ENCODE measurements at places on chromosomes 3 and 15. TPM values are rescaled to one million over a fixed set of nuclear protein-coding genes. Genes with fewer than 3 reads are reported as not detected.

Gene CMTM6
- 42.7 TPM for total RNA-seq

- DNase-seq, result no peak
These were observed 32.7 kb downstream of the RTP1 start for GRCh38 chr3:187230011-187230410.

DNA sequence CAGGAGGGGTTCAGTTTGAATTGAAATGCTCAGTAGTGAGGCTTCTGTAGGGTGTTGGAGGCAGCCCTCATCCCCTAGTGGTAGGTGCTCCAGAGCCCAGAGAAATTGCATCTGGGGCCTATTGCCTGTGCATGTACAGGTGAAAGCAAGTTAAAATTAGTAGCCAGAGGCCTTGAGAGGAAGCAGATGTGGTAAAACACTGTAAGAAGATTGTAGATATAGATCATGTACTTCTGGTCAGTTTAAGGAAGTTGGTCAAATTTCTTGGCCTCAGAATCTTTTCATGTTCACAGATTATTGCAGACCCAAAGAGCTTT, 34.6 kb downstream of the IGSF10 start:
- DNase-seq, result no peak

DNA sequence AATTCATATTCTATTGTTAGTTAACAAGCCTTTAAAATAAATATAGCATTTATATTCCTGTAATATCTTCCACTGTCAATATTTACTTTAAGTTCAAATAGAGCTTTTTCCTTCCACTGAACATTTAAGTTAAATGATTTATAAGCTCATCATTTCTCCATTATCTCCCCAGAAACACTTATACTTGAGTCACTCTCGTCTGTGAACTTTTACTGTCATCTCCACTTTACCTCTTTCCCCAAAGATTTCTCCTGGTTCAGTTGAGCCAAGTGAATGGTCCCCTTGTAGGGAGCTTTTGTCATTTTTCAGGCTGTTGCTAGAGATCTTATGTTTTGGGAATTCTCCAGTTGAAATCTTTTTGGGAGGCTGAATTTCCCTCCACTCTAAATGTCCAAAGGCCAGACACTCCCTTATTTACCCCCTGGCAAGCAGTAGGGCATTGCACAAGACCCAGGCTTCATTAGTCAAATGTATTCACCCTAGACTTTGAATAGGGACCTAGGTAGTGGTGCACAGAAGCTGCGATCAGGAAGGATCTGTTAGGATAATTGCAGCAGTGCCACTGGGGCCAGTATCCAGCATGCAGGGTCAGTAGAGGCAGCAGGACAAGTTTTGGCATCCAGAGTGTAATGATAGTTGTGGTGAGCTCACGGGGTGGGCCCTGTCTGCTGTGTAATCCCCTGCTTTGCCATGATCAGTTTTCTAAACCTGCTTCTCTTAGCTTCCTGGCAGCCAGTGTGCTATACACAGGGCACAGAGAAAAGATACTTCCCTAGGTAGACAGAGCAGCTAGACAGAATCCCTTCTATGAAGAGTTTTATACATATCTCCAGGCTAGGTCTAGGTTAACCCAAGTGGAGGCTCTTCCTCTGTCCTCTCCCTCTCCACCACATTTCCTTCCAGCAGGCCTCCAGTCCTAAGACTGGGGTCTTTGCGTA, 356.5 kb upstream of the SLCO3A1 start:
- no peak for DNase-seq

DNA sequence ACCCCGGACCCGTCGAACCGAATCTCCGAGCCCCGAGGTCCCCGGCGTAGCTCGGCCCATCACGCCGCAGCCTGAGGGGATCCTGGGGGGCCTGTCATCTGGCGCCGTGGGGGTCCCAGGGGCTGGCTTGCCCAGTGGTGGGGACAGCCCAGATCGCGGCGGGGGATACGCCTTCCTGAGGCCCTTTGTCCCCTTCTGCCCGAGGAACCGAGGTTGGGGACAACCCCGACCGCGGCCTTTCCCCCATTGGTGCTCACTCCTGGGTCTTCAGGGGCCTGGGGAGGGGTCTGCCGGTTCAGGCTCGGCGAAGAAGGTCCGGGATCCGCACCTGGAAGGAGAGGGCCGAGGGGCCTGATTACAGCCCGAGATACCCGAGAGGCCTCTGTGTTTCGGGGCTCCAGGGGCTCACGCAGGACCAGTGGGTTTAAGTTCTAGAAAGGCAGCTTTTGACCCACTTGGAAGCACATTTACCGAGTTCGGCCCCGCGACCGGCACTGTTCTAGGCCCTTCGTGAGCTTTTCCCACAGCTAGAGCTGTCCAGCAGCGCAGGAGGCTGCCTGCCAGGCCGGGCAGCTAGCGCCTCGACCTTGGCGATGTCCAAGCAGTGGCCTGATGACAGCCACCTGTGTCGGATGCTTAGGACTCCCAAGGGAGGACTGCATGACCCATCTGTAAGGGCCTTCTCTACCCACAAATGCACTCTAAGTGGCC, 504 bp downstream of the ABHD2 start:
- no peak for DNase-seq

Gene CCDC54
- total RNA-seq, result not detected

- DNase-seq, result no peak
These were observed 151.0 kb upstream of the THBS1 start for GRCh38 chr15:39429898-39430357.

DNA sequence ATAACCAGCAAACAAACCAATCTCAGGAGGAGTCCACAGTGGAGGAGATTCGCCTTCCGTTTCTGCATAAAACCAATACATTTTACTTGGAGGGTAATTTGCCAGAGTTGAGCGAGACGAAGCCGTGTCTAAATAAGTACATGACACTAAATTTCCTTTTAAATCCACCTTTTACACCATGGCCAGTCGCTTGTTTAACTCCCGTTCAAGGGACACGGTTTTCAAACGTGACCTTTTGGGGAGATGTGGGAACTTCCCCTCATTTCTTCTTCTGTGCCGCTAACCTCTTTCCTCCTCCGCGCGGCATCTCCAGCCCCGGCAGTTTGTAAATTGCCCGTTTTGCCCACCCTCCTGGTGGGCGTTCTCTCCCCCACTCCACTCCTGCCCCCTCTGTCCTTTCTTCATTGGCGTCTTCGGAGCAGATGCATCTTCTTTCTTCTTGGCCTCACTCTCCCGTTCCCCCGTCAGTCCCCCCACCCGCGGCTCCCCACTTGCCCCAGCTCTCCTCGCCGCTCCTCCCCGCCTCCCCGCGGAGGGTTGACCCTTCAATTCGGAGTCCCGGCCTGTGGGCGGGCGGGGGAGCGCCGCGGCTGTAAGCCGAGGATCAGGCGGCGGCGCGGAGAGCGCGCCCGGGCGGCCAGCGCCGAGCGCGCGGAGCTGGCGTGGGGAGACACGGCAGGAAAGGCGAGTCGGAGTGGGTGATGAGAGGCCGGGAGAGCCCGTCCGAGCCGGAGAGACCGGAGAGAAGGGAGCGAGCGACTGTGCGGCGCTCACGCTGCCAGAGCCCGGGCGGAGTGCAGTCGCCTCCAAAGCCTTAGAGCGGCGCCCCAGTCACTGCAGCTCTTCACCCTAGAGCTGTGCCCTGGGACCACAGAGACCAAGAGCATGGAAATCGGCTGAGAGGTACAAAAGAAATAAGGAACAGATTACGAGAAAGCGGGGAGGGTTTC, at the start of gene NLGN1:
Gene NLGN1, plus strand, starts transcription at position 584 of the 950 bp plus-strand sequence.
- peak; percentile 74 for DNase-seq

- no peak for DNase-seq
These were observed 365.6 kb downstream of the TIGIT start for GRCh38 chr3:114659109-114660061.

GRCh38 chr3:3184876-3185275, 5.4 kb upstream of the CRBN start:
- no peak for DNase-seq

DNA sequence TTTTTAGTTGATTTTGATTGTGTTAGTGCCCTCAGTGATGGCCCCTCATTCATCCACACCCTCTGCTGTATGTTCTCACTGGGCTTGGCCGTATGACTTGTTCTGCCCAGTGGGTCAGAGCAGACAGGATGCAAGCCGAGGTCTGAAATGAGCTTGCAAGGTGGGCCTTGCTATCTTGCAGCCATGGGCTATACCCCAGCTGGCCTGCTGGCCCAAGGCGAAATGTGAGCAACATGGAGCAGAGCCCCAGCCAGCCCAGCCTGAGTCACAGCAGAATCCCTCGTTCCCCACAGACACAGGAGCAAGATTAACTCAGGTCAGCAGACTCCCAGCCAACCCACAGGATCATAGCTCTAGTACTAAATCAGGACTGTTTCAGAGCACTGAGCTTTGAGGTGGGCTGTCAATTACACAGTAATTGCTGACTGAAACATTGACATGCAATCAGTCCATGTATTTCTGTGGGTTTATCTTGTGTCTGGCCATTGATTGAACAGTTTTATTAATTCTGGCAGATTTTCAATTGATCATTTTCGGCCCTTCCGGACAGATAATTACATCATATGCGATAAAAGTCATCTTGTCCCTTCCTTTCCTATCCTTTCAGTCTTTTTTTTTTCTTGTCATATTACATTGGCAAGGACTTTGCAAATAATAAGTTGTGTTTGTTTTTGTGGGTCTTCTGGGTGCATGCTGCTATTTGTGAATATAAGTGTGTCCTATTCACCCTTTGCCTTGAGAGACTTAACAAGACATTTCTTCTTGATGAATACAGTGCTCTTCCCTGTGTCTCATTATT, 27.1 kb downstream of the KLF15 start:
- no peak for DNase-seq

DNA sequence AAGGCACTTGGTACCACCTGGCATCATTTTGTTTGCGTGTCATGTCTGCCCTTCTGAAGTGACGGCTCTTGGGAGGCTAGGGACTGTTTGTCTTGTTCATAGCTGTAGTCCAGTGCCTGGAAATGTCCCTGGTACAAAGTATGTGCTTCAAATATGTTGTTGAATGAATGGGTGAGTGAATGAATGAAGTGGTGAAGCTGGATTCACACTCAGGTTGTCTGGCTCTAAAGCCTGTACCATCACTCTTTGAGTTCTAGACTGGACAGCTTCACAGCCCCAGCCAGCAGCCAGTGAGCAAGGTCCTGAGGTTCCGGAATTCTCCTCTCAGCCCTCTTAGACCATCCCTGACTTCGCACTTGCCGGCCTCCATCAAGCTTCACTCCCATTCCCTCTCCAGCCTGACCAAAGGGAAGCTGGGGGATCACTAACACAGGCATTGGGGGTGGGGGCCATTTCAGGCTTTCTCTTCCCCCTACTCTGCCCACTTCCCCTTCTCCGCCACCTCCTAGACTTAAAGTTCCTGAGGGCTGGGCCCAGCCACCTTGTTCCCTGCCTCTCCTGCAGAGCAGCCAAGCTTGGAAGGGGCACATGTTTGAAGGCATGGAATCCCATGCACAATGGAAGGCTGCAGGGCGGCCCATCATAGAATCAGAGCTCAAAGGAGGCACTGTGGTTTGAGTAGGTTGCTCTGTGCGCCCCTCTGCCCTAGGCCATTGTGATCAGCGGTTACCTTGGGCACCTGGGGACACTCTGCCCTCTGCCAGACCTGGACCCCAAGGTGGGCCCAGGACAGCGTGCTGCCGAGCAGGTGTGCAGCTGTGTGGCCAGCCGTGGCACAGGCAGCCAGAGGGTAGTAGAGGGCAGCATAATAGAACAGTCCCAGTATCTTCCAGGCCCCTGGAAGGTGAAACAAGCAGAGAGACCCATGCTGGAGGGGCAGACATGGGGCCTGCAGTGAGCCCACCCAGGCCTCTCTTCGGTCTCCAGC, 7.7 kb downstream of the STRA6 start:
- DNase-seq, result no peak

Gene EOMES
- 1.7 TPM for total RNA-seq

DNA sequence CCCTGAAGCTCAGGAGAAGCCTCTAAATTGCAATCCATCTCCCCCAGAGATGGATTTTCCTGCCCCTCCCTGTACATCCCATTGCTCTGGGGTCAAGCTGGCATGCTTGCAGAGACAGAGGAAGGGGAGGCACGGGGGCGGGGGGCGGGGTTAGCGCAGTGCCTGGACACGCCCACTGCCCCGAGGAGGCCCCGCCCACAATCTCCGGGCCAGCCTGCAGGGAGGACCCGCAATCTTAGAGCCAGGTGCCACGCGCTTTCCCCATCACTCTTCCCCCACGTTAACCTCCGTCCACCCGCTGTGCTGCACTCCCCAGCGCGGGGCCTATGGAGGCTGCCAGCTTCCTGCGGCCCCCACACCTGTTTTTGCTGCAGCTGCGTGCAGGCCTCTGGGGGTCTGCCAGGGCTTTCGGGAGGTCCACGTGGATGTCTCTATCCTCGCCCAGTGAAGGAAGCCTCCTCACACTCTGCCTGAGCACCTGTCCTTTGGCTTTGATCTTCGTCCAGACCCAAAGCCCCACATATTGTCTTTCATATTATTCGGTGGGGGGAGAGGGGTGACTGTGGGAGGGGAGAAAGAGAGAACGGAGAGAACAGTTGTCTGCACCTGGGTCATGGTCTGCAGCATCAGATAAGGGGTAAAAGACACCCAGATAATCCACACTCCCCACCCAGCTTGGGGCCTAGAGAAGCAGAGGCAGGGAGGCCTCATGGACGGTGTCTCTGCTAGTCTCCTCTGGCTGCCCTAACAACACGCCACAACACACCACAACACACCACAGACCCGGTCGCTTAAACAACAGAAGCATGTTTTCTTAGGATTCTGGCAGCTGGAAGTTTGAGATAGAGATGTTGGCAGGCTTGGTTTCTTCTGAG, 118.0 kb upstream of the MEF2A start:
- DNase-seq, result peak; percentile 81

GRCh38 chr15:42582569-42583375, 7.4 kb downstream of the STARD9 start:
- no peak for DNase-seq

GRCh38 chr15:41334293-41335120, 1.8 kb downstream of the NUSAP1 start:
- DNase-seq, result no peak

DNA sequence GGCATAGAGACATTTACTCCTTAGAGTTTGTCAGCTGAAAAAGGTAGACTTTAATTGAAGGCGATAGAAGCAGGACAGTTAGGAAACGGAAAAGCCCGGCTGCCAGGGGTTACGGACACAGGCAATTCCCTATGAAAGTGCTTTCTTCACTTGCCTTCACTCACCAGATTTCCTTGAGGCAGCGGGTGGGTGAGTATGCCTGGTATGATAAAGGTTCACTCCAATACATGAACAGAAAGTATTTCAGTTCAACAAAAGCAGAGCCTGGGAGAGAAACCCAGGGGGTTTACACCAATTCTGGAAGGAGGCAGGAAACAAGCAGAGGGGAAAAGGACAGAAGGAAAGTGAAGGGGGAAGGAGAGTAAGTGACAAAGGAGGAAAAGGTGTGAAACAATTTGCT, 53.9 kb downstream of the QTRT2 start:
- no peak for DNase-seq

DNA sequence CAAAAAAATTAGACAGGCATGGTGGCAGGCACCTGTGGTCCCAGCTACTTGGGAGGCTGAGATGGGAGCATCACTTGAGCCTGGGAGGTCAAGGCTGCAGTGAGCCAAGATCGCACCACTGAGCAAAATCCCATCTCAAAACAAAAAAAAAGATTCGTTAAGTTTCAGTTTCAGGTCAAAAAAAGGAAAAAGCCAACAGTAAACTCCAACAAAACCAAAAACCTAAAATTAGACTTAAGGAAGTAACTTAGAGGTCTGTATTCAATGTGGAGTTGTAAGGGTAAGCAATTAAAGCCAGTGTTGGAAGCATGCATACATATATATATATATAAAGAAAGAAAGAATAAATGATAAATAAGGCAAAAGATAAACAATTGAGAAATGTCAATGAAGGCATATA, 11.8 kb downstream of the KPNA1 start:
- DNase-seq, result no peak

- DNase-seq, result peak; percentile 87
These were observed 252 bp upstream of the ARMC8 start for GRCh38 chr3:138186803-138187295.

Gene CLDN18
- not detected for total RNA-seq
